Stimulated activated CD8-positive, alpha-beta memory T cell treated with anti-CD3 and anti-CD28 coated beads, Interleukin-4, amount 100 ng/mL, for 24 hours (primary cell): ENCODE measurements at places on chromosomes 13 and 19.

GRCh38 chr13:50225193-50226155 lies 210.2 kb downstream of the KCNRG start:
- DNase-seq = no peak

DNA sequence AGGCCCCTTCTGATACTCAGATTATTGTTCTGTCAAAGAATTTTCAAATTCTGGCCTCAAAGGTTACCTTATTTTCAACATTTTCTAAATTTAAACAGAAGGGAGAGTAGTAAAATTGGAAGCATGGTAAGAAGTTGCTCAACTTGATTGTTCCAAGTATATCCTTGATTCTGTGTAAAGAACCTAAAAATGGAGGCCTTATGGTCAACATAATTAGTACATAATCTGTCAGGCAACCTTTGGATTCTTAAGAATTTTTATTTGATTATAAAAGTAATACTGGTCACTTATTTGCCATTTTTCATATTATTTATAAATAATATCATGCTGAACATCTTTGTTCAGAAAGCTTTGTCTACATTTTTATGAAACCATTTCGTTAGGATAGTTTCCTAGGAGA lies 83.9 kb downstream of the STARD13 start:
- DNase-seq = no peak

DNA sequence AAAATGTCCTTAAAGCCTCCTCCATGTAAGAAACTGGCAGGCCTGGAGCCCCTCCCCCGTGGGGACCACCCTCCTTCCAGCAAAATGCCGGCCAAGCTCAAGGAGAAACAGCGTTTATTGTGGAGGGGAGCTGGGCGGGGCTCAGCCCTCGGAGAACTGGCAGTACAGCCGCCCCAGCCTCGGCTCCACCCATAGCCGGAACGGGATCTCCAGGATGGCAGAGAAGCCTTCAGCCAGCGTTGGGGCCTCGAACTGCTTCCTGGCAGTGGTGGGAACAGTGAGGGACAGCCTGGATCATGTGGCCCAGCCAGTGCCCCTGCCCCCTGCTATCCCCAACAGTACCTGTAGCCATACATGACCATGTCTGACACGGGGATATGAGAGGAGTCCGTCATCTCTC lies 6.3 kb downstream of the PNKP start:
- no peak for DNase-seq

DNA sequence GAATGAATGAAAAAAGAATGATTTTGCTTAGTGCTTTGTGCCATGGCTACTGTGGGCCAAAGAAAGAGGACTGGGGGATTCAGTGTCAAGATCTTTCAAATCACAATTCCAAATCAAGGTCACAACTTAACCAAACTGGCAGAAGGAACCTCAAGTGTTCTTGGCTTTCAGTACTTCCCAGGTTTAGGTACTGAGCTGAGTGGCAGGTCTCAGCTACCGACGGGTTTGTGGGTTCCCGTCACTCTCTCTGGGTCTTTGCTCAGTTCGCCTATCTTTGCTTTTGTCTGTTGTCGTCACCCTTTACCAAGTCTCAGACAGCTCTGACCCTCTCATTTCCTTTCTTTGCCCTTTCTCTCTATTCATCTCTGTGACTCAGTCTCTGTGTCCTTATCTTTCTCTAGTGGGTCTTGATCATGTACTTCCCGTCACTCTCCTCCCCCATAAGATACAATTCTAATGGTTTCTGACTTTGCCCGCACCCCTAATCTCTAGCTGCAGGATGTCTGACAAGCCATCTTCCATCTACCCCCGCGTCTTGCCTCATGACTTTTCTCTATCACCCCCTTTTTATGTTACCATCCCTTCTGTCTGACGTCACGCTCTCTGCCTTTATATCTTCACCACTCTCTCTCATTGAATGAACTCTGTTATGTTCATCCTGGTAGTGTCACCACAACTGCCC lies 33.3 kb upstream of the LRRC4B start:
- DNase-seq = no peak

DNA sequence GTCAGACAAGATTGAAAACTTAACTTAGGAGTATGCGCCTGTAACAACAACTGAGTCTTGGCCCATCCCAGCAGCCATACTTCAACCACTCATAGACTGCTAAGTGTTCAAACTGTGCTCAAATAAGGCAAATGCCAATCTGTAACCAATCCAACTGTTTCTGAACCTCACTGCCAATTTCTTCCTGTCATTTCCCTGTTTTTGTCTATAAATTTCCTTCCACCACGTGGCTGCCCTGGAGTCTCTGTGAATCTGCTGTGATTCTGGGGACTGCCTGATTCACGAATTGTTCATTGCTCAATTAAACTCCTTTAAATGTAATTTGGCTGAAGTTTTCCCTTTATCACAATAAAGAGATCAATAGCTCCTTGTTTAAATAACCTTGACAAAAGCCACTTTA lies 50.8 kb upstream of the FREM2 start:
- no peak for DNase-seq

- DNase-seq = no peak
These were observed 262.7 kb downstream of the DNAJC15 start for GRCh38 chr13:43285933-43286597.

DNA sequence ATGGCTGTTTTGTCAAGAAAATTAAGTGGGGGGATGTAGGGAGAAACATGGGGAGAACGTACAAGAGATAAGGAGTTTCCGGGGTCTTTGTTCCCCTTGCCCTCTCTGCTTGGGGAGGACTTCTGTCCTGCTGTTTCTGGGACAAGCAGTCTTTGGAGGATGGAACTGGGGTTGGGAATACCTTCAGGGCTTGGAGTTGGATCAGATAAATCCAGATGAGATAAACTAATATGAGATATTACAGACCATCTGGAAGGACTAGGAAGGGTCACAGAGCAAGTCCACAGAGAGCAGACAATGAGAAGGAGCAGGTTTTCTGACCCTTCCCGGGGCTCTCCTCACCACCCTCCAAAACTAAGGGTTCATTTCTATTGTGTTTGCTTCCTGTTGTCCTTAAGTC lies 237.5 kb downstream of the TSHZ3 start:
- no peak for DNase-seq

DNA sequence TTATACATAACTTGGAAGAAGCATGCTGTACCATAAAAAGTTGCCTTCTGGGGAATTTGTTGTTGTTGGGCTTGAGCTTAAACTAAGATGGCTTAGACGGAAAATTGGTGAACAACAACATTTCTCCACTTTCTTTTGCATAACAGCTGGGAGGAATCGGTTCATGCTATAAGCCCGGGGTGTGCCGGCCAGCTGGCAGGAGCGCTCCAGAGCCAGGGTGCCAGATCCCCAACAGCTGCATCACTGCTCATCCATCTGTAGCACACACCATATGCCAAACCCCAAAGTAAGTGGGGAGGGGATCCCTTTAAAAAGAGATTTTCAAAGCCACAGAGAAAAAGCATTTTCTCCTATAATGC lies 419.5 kb upstream of the ARGLU1 start:
- DNase-seq = no peak

- DNase-seq = no peak
These were observed 785 bp downstream of the NHLRC3 start for GRCh38 chr13:39039041-39039440.

- DNase-seq = no peak
These were observed 62.4 kb downstream of the TEX29 start for GRCh38 chr13:111382877-111383276.

GRCh38 chr13:66071029-66071428 lies 1159.1 kb downstream of the PCDH9 start:
- DNase-seq = no peak

DNA sequence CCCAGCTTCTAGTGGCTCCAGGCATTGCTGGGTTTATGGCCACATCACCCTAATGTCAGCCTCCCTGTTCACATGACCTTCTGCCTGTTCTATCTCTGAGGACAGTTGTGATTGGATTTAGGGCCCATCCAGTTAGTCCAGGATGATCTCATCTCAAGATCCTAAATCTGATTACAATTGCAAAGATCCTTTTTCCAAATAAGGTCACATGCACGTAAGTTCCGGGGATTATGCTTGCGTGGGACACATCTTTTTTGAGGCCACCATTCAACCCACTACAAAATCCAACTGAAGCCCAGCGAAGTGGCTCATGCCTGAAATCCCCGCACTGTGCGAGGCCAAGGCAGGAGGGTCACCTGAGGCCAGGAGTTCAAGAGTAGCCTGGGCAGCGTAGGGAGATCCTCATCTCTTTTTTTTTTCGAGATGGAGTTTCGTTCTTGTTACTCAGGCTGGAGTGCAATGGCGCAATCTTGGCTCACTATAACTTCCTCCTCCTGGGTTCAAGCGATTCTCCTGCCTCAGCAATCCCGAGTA lies 12.3 kb downstream of the PLD3 start:
- no peak for DNase-seq

- DNase-seq = no peak
These were observed 11.4 kb downstream of the NDUFA11 start for GRCh38 chr19:5891938-5892771.

DNA sequence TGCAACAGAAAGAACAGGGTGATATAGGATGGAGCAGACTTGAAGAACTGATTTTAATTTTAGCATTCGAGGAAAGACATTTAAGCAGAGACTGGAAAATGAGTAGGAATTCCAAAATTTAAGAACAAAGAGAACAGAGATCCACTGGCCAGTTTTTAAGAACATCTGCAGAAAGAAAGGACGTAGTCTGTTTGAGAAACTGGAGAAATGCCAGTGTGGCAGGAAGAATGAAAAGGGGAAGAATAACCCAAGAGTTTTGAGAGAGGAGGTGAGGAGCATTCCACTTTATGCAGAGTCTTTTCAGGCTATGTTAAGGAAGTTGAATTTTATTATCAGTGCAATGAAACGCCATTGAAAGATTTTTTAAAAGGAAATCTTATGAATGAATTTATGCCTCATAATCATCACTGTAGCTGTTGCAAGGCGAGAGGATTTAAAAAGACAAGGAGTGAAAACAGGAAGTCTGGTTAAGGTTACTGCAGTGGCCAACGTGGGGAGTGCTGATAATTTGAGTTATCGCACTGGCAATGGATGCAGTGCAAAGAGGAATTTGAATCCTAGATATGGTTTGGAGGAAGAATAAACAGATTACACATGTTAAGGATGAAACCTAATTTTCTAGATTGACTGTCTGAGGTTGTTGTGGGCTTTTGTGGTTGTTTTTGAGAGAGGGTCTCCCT lies 253.8 kb downstream of the DACH1 start:
- no peak for DNase-seq

DNA sequence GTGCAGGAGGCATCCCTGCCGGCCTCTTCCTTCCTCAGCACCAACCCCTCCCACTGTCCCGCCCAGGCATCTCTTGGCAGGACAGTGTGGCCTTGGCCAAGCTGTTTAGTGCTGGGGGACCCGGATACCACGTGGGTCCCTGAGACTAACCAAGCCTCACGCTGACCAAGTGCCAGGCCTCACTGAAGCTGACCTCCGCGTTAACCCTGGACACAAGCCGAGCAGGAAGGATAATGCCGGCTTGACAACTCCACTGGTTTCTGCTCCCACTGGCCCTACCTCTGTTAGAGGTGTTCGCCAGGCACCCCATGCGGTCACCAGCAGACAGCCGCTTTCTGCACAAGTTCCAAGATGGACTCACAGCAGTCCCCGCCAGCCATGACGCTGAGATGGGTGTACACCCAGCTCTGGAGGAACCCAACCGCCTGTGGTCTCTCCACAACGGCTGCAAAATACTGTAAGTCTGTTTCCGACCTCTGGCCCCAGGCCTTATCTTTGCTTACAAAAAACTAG lies 12.4 kb downstream of the GRTP1 start:
- no peak for DNase-seq

GRCh38 chr13:74644229-74644628 lies 510.0 kb upstream of the KLF12 start:
- no peak for DNase-seq

- no peak for DNase-seq
These were observed 89.9 kb upstream of the STARD13 start for GRCh38 chr13:33375421-33375820.
